CD8-positive, alpha-beta memory T cell (primary cell): ENCODE measurements at places on chromosomes 6 and 20. TPM values are rescaled to one million over a fixed set of nuclear protein-coding genes. Genes with fewer than 3 reads are reported as not detected.
A peak's percentile ranks its signal among the peaks of the same experiment; 100 is the strongest.

DNA sequence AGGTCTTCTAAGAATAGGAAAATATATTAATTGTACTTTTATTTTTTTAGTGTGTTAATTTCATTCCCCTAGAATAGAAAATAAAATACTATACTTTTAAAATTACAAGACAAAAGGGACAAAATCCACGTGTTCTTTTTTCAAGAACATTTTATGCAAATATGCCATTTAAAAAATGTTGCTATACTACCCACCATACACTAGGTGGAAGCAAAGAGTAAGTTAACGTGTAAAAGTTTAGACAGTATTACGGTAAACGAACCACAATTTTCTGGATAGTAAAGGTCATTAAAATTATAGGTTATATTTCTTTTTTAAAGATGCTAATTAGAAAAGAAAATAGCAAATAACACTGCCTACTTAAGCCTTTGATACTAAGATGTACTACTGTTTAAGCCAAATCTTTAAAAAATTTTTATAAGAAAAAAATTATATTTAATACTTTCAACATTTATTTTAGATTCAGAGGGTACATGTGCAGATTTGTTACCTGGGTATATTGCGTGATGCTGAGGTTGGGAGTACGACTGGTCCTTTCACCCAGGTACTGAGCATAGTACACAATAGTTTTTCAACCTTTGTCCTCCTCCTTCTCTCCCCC is 287.6 kb downstream of the PHF3 start:
- DNase-seq = peak; percentile 1

DNA sequence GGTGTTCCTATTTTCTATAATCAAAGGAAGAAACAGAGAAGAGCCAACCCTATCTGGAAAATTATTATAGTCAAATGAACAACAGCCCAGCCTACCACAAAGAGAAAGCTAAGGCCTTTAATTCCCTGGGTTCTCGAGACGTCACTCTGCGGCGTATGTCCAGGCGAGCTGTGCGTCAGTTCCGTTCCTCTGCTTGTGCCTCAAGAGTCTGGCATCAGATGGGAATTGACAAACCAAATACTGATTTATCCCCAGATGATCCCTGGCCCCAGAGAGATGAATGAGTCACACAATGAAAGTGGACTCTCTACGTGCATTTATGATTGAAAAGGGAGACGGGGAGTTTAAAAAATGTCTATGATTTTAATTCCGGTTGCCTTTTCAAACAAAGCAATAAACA is 151.6 kb upstream of the PDE10A start:
- DNase-seq = no peak

- no peak for DNase-seq
These were observed 37.0 kb downstream of the EFHC1 start for GRCh38 chr6:52457096-52457495.

DNA sequence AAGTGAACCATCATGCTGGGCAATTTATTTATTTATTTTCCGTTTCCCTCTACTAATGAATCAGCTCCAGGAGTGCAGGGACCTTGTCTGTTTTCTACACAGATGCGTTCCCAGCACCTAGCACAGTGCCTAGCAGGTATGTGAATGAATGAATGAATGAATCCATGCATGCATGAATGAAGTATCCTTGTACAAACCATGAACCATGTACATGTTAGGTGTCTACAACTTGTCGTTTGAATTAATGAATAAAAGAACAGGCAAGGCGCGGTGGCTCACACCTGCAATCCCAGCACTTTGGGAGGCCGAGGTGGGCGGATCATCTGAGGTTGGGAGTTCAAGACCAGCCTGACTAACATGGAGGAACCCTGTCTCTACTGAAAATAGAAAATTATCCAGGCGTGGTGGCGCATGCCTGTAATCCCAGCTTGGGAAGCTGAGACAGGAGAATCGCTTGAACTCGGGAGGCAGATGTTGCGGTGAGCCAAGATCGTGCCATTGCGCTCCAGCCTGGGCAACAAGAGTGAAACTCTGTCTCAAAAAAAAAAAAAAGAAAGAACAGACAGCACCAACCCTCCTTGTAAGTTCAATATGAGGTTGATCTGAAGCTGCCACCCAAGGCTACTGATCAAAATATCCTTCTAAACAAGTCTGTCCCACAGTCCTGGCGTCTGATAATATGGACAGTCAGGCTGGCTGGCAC is 27.3 kb upstream of the SLC9A8 start:
- DNase-seq = no peak

DNA sequence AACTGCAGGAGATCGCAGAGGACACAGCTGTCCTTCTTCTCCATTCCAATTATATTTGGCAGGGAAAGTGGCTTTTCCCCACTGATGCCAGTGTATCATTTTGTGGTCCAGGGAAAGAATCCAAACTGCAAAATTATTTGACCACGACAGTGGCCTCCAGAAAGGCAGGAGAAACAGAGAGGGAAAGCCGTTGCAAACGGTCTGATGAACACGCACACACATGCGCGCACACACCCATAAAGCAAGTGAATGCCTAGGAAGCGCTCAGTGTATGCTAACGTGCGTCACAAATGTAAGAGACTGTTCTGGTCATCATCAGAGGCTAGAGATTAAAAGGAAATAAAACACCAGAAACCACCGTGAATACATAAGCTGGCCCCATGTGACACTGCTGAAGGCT is 54.0 kb downstream of the NPEPL1 start:
- DNase-seq = no peak

- DNase-seq = no peak
These were observed 60.8 kb upstream of the MYL9 start for GRCh38 chr20:36480456-36481048.

HLA-A gene
- 3,526 TPM for polyA plus RNA-seq
